8988T (cell line): ENCODE measurements at places on chromosomes 1 and 21.
A peak's percentile ranks its signal among the peaks of the same experiment; 100 is the strongest.

GRCh38 chr1:198873696-198874230 lies 234.9 kb downstream of the PTPRC start:
- no peak for DNase-seq

DNA sequence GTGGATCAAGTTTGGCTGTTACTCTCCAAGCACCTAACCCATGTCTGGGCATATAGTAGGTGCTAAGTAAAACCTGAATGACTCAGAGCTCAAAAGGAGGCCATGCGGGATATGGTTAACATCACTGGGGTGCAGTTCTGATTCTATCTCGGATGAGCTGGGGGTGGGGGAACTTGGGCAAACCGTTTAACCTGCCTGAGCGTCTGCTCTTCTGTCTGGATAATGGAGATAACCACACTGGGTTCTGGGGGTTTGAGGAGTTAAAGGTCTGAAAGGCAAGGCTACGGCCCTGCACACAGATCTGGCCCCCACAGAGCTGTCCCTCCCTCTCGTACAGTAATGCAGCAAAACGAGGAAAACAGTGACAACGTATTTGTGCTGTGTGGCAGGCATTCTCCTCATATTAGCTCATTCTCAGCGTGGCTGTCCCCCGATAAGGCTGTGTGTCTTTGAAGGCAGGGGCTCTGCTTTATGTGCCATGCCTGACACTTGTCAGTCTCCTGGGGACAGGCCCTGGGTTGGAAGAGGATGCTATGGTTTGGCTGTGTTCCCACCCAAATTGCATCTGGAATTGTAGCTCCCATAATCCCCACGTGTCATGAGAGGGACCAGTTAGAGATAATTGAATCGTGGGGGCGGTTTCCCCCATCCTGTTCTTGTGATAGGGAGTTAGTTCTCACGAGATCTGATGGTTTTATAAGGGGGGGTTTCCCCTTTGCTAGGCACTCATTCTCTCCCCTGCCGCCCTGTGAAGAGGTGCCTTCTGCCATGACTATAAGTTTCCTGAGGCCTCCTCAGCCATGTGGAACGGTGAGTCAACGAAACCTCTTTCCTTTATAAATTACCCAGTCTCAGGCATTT lies 6.8 kb upstream of the ALDH4A1 start:
- no peak for DNase-seq

GRCh38 chr1:201773764-201774163 lies 55.2 kb upstream of the IPO9 start:
- DNase-seq: no peak

- DNase-seq: no peak
These were observed 242.0 kb downstream of the RHOU start for GRCh38 chr1:228977307-228977706.

- no peak for DNase-seq
These were observed 41.4 kb upstream of the GJB5 start for GRCh38 chr1:34713443-34713842.

DNA sequence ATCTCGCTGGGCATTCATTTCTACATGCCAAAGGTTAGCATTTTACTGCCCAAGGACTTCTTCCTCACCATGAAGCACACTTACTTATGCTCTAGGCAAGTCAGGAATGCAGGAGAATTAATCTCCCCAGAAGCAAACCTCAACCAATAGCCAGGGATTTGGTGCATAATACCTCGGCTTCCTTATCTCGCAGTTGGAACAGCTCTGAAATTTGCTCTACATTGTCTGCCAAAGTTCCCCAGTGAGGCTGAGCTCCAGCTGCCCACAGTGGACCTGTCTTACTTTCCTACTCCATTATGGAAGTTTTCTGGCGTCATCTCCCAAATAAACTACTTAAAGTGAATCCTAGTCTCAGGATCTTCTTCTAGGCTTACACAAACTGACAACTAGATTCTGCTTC lies 57.6 kb upstream of the PPM1J start:
- no peak for DNase-seq

- no peak for DNase-seq
These were observed 9.2 kb upstream of the PEF1 start for GRCh38 chr1:31653717-31654473.

GRCh38 chr1:184429335-184429734 lies 42.5 kb downstream of the C1orf21 start:
- no peak for DNase-seq

GRCh38 chr1:152110365-152110859 lies 4.8 kb downstream of the TCHH start:
- DNase-seq: peak; percentile 41

GRCh38 chr1:246283771-246284410 lies 223.2 kb downstream of the SMYD3 start:
- no peak for DNase-seq
